ENCODE measurements at places on chromosomes 7 and 10.

DNA sequence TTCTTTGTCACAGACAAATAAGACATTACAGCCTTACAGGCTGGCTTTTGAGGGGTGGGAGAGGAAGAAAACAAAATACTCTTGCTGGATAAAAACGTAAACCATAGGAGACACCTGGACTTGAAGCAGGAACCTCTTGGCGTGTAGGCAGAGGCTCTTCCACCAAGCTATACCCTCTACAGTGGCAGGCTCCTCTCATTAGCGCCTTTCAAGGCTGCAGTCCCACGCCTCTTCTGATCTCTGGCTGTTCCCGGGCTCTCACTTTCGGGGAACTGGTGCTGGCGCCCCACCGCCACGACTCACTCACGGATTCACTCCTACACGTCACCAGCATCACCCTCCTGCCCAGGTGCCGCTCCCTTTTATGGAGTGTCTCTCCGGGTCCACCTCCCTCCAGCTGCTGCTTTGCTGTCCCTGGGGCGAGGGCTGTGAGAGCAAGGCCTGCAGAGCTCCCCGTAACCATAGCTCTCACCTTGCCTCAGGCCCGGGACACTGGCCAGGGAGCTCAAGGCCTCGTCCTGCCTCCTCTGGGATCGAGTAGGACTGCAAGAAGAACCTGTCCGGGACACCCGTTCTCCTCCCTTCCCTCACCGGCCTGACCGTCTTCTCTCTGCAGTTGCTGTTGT lies 62.6 kb downstream of the ZNF777 start:
- no peak for DNase-seq

GRCh38 chr10:24891823-24892222 lies 60.6 kb downstream of the PRTFDC1 start:
- DNase-seq: no peak

- no peak for DNase-seq
These were observed 6.3 kb downstream of the CXCL12 start for GRCh38 chr10:44378626-44379025.

DNA sequence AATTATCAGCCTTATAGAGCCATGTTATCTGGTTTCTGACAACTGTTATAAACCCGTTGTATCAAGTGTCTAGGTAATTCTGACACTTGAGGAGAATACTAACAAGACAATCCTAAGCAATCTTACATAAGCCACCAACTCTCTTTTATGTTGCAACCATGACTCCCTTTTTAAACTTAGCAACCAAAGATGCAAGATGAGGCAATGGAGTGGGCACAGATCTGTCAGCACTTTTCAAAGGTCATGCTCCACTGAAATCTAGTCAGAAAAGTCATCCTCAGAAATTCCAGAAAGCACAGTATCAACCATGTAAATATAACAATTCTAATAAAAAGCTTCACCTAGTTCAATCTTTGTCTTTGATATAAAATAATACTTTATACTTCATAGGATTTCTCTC lies 77.0 kb upstream of the SEMA3A start:
- DNase-seq: no peak

DNA sequence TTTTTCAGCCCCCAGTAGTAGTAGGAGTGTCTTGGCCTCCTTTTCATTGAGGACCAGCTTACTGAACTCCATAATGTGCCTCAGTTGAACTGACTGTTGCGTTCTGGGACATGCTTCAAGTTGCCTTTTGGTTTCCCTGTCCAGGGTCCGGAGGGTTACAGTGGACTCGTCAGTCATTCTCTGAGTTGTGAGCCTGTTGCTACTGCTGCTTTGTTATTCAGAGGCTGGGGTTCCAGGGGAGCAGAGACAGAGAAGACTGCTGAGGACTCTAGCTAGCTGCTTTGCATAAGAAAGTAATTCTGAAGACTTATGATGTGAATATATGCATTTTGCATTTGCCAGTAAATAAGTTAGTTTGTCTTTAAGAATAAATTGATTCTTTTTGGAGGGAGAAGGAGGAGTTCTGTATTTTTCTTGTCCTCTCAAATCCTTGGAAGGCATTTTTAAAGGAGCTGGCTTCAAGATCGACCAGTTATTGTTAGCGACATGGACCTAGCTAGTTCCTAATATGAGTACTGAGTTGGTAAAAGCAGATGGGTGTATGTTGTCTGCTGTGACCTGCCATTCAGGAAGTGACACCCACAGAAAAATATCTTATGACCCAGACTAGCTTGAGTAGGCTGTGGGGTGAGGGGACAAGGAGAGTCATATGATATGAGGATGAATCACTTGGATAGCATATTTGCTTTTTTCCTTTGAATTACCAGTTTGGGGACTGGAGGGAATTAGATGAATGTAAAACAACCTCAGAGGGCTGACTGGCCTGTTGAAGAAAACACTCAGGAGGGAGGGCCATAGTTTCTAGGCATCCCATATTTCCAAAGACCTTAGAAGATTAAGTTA lies 8.3 kb downstream of the PI4K2A start:
- no peak for DNase-seq

- no peak for DNase-seq
These were observed 23.8 kb downstream of the CPED1 start for GRCh38 chr7:121012170-121012874.

DNA sequence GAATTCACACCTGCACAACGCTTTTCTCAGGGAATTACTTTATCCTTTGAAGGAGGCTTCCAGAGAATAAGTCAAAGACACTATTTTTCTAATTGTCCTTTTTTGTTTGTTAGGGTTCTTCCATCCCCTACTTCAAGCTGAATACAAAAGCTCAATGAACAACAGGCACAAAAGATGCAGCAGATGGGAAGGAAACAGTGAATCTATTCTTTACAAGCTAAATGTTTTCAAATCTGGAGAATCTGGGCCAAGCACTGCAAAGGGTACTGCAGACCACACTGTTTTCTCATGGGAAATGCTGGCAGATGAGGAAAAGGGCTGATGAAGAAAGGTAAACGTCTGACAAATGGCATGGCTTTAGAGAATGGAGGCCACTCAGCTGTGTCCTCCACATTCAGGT lies 18.5 kb downstream of the LIPA start:
- no peak for DNase-seq

DNA sequence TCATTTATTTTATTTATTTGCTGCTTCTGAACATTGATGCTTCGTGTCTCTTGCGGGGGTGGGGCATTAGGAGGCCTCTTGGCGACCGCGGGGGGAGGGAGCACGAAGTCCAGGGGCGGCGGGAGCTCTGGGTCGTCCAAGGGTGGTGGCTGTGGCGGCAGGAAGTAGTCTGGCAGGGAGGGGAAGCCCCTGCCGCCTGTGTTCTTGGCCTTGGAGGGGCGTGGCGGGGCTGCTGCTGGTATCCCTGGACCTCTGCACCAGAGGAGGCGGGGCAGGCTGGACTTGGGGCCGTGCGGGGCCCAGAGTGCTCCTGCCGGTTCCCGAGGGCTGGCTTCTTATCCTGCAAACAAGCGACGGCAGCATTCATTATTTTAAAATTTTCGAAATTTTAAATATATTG lies 70.5 kb upstream of the ABI1 start:
- DNase-seq: peak; percentile 71

GRCh38 chr10:86569335-86569734 lies 47.7 kb upstream of the WAPL start:
- no peak for DNase-seq

DNA sequence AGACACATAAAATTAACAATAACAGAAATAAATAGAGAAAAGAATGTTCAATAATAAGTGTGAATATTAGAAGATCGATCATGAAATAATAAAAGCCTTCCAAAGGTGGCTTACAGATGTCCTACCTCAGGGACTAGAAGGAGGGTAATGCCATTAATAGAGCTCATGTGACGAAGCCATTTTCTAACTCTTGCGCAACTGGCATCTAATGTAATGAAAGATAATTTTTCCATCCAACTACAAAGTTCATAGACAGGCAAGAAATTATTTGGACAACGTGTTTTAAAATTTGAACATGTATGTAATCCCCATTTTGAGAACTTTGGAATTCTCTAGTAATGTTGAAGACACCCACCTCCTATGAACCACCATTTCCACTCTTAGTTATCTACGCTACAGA lies 1394.3 kb upstream of the LRRTM3 start:
- no peak for DNase-seq

DNA sequence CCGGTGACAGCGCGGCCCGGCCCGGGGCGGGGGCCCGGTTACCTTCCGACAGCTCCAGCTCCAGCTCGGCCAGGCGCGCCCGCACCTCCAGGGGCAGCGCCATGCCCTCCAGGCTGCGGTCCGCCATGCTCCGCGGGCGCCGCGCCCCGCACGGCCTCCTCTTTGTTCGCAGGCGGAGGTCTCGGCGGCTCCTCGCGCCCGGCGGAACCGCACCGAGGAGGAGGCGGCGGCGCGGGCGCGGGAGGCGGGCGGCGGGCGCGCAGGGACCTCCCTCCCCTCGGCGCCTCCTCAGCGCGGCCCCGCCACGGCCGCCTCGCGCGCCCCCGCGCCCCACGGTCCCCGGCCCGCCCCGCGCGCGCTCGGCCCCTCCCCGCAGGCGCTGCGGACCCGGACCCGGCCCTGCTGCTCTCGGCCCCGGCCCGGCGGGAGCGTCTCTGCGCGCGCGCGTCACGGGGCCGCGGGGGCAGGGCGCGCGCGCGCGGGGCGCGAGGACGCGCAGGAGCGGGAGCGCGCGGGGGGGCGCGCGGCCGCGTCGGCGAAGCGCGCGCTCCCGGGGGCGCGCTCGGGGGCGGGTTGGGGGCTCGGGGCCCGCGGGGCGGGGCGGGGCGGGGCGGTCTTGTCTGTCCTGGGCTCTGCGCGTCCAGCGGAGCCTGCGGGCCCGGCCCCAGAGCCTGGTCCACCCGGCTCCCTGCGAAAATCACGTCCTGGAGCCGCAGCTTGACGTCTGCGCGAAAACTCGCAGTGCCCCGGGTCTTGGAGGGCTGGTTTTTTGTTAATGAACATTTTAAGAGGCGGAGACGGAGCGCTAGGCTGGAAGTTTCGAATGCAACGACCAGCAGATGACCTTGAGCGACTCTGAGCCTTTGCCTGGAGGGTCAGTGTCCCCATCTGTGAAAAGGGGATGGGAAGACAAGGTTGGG lies at the start of gene DIP2C:
TSS of gene DIP2C (minus strand) at position 217 of the 920 bp plus-strand sequence. CDS start at position 127, 90 bp downstream.
- DNase-seq: peak; percentile 95

DNA sequence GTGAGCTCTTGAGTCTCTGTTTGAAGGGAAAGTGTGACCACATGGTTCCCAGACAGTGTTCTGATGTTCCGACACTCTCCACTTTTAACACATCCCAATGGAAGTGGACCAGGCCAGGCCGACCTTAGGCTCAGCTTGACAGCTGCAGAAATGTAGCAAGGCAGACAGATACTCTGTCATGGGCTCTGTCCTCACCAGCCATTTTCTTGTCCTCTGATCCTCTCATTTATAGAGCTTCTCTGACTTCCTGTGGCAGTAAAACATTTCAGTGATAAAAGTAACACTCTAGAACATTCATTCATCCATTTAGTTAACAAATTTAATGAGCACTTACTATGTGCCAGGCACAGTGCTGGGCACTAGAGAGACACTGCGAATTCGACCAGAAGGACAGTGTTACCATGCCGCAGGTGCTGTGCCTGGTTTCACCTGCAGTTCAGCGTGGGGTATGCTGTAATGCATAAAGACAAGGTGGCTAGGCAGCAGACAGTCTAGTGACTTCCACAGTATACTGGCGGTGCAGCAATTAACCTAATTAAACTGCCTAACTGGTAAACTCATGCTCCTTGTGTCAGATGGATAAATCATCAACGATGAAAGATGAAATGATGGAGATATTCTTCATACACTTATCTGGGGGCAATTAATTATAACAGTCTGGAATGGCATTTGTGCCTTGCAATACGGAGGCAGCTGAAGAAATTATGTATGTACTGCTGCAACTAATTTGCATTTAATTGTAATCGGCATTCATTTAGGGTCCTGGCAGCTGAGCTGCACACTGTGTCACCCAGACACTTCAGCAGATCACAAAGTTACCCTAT lies 188.1 kb downstream of the NRP1 start:
- DNase-seq: no peak

GRCh38 chr10:14185316-14186045 lies 145.2 kb downstream of the FRMD4A start:
- DNase-seq: no peak

DNA sequence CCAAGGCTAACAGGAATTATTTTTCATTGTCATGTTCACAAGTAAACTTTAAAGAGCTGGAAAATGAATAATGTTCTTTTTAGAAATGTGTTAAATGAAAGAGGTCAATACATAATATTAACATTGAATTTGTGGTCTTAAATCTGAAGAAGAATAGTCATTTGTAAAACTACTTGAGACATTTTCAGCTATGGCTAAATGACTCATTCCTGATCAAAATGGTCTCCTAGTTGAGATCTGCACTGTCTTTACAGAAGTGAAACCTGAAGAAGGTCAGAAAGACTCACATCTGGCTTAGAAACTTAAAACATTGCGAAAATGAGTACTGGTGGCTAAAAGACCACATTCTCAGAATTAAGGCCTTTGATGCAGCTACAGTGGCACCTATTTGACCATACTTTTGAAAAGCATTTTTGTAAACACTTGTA lies 5.9 kb downstream of the PIK3CG start:
- DNase-seq: no peak

GRCh38 chr7:86469680-86470295 lies 173.9 kb upstream of the GRM3 start:
- DNase-seq: peak; percentile 21

- DNase-seq: no peak
These were observed 119.6 kb downstream of the SORBS1 start for GRCh38 chr10:95441547-95441923.

DNA sequence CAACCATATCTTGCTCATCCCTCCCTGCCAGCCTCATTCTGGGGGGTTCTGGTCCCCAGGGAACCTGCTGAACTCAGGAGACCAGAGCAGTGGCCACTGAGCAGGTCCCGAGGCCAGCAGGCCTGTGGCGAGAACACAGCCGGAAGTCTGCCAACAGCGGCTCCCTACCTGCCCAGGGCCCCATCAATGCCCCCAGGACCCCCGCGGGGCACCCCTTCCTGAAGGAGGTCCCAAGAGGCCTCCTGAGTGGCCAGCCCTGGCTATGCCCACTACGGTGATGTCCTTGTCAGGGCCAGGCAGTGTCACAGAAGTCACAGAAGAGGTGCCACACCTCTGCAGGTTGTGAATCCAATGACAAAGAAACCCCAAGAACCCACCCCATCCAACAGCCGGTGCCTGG lies 58.9 kb downstream of the CAMK2B start:
- no peak for DNase-seq

- DNase-seq: no peak
These were observed 1.6 kb downstream of the DNMBP start for GRCh38 chr10:100008142-100008522.

GRCh38 chr7:20193242-20193777 lies 23.9 kb downstream of the MACC1 start:
- DNase-seq: no peak

DNA sequence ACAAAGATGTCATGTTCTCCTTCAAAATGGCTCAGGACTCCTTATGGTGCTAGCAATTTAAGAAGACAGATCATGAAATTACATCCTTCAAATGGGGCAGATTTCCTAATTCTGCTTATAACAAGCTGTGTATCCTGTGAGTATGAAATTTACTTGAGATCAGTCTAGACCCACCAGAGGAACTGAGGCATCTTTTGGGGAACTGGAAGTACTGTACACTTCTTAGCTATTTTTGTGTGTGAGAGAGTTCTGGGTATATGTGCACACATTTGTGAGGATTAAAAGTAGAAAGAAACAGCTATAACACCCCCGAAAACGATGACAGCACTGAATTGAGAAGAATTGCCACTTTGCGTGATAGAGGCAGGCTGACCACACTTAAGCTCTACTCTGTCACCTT lies 187.0 kb upstream of the CCDC6 start:
- no peak for DNase-seq

GRCh38 chr10:124904796-124905195 lies 37.1 kb upstream of the ZRANB1 start:
- DNase-seq: no peak

Data from HuH-7 (cell line).